ENCODE measurements at places on chromosomes 7 and 10. TPM values are rescaled to one million over a fixed set of nuclear protein-coding genes. Genes with fewer than 3 reads are reported as not detected.

DKK1 gene
- 50.4 TPM for polyA plus RNA-seq

DNA sequence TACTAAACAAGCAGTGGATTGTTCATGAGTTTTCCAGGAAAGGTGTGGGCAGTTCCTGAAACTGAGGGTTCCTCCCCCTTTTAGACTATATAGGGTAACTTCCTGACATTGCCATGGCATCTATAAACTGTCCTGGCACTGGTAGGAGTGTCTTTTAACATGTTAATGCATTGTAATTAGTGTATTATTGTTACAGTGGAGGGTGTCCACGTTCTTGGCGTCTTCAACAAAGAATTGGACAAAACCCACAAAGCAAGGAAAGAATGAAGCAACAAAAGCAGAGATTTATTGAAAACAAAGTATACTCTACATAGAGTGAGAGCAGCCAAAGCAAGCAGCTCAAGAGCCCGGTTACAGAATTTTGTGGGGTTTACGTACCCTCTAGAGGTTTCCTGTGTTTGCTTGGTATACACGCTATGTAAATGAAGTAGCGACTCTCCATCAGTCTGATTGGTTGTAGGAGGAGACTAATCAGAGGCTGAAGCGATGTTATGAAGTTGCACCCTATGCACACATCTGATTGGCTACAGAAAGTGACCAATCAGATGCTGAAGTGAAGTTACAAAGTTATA lies 175.2 kb downstream of the NSUN6 start:
- no peak for DNase-seq

- DNase-seq = no peak
Observed at GRCh38 chr10:24440817-24441797, 232.2 kb downstream of the KIAA1217 start.

- no peak for DNase-seq
Observed at GRCh38 chr7:102155821-102156441, 130.7 kb upstream of the SH2B2 start.

- DNase-seq = no peak
Observed at GRCh38 chr10:72260976-72261783, 12.5 kb upstream of the DDIT4 start.

DNA sequence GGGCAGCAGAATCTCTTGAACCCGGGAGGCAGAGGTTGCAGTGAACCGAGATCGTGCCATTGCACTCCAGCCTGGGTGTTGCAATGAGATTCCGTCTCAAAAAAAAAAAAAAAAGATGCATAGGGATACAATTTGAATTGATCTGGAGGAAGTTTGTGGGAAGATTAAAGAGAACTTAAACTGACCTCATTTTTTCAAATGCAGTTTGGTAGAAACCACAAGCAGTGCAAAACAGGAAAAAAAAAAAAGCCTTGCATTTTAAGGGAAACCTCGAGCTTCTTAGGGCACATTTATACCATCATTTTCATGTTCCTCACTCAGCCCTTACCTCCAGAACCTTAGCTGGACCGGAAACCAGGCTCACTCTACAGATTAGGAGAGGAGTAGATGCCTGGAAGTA lies 2.8 kb downstream of the KCTD7 start:
- DNase-seq = no peak

DNA sequence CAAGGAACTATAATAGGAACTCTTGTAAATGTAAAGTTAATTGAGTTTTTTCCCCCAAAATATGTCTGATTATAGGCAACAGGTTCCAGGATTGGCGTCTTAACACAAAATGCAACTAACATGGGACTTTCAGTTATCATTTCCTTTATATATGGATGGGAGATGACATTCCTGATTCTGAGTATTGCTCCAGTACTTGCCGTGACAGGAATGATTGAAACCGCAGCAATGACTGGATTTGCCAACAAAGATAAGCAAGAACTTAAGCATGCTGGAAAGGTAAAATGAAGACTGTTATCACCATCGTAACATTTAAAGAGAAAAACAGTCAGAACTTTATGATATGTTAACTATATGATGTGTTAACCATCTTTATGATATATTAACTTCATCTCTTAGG lies 63.7 kb downstream of the SP8 start:
- DNase-seq = no peak

ACTL6B gene
- not detected for polyA plus RNA-seq

- no peak for DNase-seq
Observed at GRCh38 chr10:125248489-125248888, 88.1 kb upstream of the CTBP2 start.
